Fibroblast of mammary gland (primary cell): ENCODE measurements at places on chromosomes 6 and 20.

- peak; percentile 45 for DNase-seq
These were observed 57.2 kb downstream of the KLHL31 start for GRCh38 chr6:53608396-53608795.

GRCh38 chr6:67121115-67121514 lies 1414.1 kb upstream of the EYS start:
- DNase-seq, result no peak

- no peak for DNase-seq
These were observed 84.6 kb upstream of the EZR start for GRCh38 chr6:158903801-158904200.

DNA sequence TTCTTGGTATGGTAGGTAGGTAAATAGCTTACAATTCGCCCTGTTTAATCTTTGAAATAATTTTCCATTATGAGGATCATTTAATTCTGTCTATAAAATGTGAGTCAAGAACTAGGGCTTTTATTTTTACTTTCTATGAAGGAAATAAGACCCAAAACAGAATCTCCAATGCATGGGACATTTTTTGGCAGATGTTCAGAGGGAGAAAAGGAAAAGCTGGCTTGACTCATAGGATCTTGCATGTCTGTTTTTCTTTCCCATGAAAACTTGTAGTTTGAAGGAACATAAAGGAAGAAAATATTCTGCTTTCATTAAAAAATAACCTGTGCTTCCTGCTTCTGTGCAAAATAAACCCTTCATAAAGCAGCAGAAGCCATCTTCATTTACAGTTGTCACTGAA lies 143.1 kb upstream of the INSM1 start:
- DNase-seq, result peak; percentile 6

GRCh38 chr6:16078064-16078463 lies 50.8 kb upstream of the MYLIP start:
- no peak for DNase-seq

- DNase-seq, result no peak
These were observed 84.4 kb downstream of the BACH2 start for GRCh38 chr6:90212274-90212673.

DNA sequence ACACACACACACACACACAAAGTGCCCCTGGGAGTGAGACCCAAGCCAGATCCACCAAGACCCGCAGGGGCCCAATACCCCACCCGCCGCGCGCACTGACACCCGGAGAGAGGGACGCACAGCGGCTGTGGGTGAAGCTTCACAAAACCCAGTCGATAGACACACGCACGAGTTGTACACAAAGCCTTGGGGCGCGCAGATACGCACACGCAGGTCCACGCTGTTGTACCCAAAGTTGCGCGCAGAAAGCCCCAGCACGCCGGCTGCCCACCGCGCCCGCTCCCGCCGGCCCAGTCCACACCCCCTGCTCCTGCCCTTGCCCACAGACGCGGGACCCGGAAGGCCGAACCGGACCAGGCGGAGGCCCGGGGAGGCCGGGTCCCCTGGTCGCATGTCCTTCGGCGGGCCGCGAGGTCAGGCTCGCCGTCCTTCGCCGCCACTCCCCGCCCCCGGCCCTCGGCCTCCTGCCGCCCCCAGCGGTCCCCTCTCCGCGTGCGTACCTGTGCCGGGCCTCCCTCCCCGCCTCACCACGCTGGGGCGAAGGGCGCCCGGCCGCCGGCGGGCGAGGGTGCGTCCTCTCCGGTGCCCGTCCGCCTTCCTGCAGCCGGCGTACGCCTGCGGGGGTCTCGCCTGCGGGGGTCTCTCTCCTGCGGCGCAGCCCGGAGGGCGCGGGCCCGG lies at the start of gene TMEM74B:
Gene TMEM74B (minus strand): TSS at position 344 of the 678 bp plus-strand sequence. CDS start 1,180 bp downstream, outside the sequence.
- DNase-seq, result no peak

DNA sequence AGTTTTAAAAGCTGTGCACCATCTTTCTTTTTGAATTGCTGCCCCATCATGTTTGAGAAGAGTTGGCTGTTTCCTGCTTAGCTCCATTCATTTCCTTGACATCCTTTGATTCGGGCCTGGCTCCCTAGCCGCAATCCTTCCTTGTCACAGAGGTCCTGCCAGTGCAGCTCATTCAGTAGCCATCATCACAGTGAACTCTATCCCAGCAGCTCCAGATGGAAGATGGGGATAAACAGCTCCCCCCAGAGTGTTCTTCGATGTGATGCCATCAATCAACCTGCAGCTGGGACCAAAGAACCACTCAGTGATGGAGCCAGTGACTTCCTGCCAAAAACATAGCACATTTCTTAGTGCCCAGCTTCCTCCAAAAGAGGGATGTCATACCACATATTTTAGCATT lies 158.8 kb downstream of the FRK start:
- no peak for DNase-seq

DNA sequence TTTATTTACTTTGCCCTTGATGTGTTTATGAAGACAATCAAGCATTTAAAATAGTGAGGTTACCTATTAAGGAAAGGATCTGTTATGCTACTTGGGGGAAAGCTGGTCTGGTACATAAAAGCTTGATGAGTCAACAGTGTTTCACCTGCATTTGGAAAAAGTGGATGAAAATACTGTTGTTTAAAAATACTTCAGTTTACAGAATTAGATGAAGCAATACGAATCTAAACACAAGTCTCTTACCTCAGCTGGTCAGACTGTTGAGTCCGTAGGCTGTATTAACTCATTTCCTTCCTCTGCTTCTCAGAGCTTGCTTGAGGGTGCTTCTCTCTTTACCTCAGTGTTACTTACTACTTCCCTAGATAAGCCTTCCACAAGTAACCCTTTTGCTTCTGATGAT lies 36.1 kb downstream of the NKX2-4 start:
- DNase-seq, result peak; percentile 10

- DNase-seq, result no peak
These were observed 520.8 kb downstream of the KIF16B start for GRCh38 chr20:16052456-16052855.

DNA sequence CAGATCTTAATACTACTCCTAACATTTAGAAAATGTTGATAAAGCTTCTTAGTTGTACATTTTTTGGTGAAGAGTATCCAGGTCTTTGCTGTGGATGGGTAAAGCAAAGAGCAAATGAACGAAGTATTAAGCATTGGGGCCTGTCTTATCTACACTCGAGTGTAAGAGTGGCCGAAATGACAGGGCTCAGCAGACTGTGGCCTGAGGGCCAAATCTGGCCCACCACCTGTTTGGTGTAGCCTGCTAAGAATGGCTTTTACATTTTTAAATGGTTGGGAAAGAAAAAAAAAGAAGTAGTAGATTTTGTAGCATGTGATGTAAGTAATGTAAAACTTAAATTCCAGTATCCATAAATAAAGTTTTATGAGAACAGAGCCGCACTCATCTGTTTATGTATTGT lies 19.4 kb upstream of the MAPK13 start:
- no peak for DNase-seq

- peak; percentile 83 for DNase-seq
These were observed 69.5 kb downstream of the MRAP2 start for GRCh38 chr6:84103029-84103428.

- no peak for DNase-seq
These were observed 88.6 kb downstream of the LINC00237 start for GRCh38 chr20:21017528-21018085.

DNA sequence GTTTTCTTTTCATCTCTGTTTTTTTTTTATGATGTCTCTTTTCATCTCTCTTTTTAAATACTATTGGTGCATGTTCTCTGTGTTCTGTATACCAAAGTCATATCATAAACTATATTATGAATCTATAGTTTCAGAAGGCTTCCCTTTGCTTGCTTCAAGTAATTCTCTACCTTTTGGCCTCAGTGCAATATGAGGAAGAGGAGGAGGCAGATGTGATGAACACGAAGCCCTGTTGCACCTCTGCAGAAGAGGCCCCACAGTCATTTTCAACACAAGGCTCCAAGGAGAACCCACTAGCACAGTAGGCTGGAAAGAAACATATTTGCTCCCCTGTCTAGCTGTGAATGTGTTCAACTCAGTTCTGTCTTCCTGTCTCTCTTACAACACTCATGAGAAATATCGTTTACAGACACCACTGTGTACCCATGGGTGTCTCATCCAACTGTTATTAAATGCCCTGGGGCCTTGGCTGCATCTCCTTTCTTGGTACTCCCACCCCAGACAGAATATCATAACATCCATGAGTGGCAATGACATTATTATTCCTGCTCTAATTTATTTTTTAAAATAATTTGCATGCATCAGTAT lies 122.6 kb upstream of the SHLD1 start:
- no peak for DNase-seq
